ENCODE measurements at places on chromosomes 11 and 22. TPM values are rescaled to one million over a fixed set of nuclear protein-coding genes. Genes with fewer than 3 reads are reported as not detected.

OTOG gene
- not detected for total RNA-seq

GTF2H1 gene
- 35.7 TPM for total RNA-seq

FAM180B gene
- not detected for total RNA-seq

DNA sequence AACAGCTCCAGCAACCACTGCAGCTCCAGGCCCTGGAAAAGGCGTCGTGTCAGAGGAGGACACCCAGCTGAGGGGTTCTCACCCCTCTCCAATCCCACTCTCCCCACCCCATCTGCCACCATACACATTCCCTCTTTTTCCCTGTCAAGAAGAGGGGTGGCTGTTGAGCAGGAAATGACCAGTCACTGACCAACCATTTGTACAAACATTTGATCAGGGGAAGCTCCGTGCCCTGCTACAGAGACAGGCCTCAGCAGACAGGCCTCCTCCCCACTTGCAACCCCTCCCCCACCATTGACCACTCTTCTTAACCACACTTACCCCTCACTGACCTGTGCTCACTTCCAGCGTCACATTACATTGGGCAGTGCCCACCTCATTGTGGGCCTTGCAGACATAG, 2.3 kb upstream of the VSIG2 start:
- no peak for DNase-seq

DNA sequence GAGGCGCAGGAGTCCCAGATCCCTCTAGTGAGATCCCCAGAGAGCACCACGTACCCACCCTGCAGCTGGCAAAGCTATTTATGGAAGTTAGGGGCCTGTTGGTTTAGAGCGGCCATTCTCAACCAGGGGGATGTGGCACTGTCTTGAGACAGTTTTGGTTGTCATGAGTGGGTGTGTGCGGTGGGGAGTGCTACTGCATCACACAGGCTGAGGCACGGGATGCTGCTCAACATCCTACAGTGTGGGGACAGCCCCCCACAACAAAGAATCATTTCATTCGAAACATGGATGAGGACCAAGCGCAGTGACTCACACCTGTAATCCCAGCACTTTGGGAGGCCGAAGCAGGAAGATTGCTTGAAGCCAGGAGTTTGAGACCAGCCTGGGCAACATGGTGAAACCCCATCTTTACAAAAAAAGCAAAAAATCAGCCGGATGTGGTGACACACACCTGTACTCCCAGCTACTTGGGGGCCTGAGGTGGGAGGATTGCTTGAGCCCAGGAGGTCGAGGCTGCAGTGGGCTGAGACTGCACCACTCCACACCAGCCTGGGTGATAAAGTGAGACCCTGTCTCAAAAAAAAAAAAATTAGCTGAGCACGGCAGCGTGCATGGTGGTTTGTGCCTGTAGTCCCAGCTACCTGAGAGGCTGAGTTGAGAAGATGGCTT, 28.2 kb downstream of the GGT5 start:
- no peak for DNase-seq

- no peak for DNase-seq
Measured at GRCh38 chr11:63871962-63872799, 33.3 kb downstream of the MARK2 start.

GRCh38 chr22:17575151-17575550, 11.9 kb downstream of the SLC25A18 start:
- no peak for DNase-seq

DNA sequence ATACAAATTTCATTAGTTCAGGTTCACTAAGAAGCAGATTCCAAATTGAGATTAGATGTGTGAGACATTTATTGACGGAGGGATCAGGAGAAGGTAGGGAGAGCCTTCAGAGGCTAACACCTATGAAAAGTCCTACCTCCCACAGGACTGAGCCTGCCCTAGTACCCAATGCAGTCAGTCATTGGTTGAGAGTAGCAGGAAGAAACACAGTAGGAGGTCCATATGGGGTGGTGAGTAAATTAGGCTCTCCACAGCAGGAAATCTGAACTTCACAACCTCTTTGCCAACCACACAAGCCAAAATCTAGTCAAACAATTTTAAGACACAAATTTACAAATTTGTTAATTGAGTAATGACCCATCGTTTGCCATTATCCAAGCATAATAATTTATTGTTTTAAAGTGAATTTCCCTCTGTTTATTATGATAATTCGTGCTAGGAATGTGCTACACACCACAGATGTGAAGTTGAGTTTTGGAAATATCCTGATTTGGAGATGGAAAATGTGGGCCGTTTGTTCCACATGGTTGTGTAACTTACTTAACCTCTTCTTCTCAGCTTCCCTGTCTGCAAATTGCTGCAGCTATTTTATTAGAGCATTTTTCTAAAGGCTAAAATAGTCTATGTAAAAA, 542.1 kb downstream of the ETS1 start:
- no peak for DNase-seq

DNA sequence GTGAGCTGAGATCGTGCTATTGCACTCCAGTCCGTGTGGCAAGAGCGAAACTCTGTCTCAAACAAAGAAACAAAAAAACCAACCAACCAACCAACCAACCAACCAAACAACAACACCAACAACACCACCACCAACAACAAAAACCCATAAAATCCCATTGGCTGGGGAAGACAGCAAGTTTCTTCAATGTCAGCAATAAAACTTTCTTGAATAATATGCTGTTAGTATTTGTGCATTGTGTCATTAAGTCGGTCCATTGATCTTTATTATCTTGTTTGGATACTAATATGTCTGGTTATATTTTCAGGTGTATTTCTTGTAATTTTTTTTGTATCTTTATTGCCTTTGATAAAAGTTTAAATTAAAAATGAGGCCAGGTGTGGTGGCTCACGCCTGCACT, 9.4 kb downstream of the GRK3 start:
- no peak for DNase-seq

DNA sequence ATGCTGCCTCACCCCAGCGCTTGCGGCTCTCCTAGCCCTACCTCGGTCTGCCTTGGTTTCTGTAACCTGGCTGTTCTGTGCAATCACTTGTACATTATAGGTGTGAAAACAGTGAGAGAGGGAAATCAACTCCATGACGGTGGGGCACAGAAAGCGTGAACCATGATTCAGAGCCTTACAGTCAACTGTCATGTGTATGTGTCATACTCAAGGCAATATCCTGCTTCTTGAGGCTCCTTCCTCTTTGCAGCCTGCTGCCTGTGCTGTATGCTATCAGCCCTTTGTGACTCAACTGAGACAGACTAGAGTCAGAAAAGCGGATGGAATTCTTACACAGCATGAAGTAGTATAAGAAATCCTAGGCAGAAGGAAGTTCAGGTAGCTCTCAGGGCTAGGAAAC, 2.1 kb downstream of the NRIP3 start:
- no peak for DNase-seq

DNA sequence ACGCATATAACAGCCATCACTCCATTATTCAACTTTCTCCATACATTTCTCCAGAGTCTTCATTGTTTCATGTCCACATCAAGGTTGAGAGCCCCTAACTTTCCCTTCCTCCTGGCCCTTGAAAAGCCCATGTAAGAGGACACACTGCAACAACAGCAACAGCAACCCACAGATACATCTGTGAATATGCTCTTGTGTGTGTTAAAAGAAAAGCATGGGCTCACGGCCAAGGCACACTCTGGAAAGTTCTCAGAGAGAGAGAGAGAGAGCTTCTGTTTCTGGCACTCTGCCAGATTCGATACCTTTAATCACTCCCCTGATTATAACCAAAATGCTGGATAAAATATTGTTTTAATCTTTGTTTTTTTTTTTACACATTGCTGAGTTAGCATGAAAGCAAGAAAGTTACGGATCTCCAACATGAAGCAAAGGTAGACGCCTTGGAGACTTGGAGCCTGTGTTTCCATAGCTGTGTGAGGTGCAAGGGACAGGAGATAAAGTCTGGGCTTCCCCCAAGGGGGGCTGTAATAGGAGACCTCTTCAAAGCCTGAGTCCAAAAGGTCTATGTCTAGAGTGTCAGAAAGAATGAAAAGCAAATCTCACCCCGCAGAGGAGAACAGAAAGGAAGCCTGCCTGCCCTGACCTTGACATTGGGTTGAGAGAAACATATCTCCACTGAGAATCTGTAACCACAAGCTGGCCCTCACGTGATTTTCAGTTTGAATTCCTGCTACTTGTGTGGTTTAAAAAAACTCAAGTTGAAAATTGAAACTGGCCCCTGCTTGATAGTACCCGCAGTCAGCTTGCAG, 33.7 kb upstream of the MPPED1 start:
- no peak for DNase-seq

GRCh38 chr11:62573006-62573591, 592 bp downstream of the EEF1G start:
- DNase-seq = no peak

DNA sequence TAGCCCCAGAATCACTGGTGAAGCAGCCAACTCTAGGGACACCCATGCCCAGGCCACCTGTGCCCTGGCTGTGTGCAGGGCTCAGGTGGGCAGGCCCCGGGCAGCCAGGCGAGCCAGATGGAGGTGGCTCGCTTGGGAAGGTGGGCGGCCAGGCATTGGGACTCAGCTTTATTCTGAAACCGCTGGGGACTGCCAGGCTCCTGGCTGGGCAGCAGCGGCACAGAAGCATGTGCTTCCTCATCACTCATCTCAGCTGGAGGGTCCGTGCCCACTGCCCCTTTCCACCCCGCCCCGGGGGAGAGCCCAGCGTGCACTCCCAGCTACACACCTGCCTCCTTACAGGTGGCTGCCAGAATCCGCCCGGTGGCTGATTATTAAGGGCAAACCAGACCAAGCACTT, 27.1 kb upstream of the SLC22A12 start:
- DNase-seq = no peak

GRCh38 chr22:49549256-49550140, 278.2 kb downstream of the BRD1 start:
- no peak for DNase-seq

GRCh38 chr11:57126766-57127400, 54.9 kb upstream of the LRRC55 start:
- no peak for DNase-seq

Data from upper lobe of left lung (tissue), 6 donors.